ENCODE measurements at places on chromosomes 5 and 9.

DNA sequence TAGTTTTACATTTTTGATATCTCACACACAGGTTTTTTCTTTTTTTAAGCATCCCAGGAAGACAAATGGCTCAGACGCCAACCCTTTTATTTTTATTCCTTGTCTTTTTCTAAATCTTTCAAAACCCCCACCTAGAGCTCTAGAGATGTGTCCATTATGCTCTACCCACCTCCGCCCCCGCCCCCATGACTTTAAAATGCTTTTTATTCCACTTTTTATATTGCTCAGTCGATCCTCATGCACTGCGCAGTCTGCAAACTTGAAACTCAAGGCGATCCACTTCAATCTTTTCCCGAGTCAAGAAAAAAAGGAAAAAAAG, 411 bp upstream of the MAT2B start:
- no peak for DNase-seq

GRCh38 chr5:9888501-9888901, 258.4 kb upstream of the TAS2R1 start:
- no peak for DNase-seq

GRCh38 chr5:6736524-6737042, 23.4 kb downstream of the TENT4A start:
- DNase-seq = no peak

DNA sequence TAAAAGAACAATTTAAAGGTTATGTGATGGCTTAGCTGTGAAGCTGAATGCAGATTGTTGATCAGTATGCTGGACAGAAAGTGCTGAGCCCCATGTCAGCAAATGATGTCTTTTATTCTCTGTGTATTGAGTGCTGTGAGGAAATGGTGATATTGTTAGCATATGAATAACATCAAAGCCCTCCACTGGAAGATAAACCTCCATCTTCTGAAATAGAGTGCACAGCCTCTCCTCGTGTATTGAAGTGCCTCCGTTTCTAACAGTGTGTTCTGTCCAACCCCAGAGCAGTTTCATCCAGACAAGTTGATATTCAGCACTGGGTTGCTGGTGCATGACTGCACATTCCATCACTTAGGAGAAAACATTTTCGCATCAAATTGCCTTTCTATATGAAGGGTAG, 242.9 kb downstream of the CSNK1G3 start:
- no peak for DNase-seq

DNA sequence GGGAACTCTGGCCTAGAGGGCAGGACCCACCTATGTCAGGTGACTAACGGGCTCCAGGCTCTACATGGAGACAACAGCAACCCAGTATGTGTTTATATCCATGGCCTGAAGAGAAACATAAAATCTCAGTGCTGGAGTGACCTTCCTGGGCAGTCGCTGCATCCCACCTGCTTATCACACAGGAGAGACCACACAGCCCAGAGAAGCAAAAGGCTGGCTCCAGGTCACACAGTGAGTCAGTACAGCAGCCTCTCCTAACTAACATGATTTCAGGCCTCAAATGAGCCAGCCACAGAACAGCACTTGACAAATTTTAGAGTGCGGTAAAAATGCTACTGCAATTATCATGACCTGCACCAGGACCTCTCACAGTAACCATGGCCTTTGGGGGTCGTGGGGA, 54.0 kb upstream of the TGFBR1 start:
- DNase-seq = no peak

- DNase-seq = no peak
These were observed 36.1 kb upstream of the MYOT start for GRCh38 chr5:137831526-137831925.

DNA sequence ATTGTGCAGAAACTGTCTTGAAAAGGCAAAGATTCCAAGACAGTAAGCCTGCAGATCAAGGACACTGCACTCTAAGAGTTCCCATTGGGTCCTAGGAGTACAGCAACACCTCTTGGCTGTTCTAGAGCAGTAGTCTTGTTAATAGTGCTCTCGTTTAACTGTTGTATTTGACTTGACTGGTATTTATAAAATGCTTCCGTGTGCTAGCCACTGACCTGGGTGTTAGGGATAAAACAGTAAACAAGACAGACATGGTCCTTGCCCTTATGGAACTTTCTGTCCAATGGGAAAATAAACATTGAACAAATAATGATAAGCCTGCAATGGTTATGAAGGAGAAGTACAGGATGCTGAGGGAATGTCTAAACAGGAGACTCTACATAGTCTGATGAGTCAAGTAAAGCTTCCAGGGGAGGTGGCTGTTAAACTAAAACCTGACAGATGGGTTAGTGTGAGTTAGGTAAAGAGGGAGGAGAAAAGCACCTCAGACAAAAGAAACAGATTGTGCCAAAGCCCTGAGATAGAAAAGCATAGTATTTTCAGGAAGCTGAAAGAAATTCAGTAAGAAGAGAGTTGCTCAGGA, 33.3 kb downstream of the TDRD7 start:
- no peak for DNase-seq

- no peak for DNase-seq
These were observed 447.8 kb downstream of the MTRR start for GRCh38 chr5:8316608-8317280.

DNA sequence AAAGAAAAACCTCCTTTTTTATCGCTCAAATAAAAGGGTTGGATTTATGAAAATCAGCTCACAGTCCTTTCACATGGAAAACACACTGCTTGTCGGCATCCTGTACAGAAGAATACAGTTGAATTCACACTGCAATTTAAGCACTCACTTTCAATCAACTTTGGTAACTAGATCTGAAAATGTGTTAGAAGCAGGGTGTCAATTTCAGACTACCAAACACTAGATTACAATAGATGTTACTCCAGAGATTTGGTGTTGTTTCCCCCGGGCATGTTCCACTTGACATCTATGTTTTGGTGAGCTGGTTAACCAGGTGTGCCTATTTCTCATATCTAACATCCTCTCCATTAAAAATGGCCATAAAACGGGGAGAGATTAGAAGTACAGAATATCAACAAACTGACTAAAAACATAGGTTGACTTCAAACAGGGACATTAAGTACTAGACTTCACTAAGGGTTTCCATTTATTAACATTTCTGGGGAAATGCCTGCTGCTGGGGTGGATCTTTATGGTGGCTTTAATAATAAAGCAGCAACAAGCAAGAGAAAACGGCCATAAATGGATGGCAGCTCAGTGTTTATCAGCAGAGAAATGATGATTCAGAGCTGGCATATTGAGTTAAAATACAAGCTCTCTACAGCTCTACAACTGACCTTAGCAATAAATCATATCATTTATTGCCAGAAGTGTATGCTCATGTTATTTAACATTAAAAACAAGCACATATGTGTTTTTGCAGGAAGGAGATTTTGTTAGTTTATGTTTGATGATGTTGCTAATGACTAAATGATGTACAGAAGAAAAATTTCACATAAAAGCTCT, 158.8 kb downstream of the SLF1 start:
- DNase-seq = no peak

DNA sequence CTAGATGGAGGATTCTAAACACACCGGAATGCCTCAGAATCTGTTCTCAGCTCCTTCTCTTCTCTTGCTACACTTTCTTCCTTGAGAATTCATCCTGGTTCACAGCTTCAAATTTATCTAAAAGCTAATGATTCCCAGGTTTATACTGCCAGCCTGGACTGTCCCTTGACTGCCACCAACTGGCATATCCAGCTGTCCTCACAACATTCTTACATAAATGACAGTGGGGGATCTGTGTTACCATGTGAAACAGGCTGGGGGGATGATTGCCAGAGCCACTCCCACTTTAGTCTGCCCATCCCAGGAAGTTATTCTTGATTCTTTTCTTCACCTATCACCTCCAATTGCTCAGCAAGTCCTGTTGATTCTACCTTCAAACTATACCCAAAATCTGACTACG, 27.2 kb upstream of the ZFR start:
- DNase-seq = no peak

DNA sequence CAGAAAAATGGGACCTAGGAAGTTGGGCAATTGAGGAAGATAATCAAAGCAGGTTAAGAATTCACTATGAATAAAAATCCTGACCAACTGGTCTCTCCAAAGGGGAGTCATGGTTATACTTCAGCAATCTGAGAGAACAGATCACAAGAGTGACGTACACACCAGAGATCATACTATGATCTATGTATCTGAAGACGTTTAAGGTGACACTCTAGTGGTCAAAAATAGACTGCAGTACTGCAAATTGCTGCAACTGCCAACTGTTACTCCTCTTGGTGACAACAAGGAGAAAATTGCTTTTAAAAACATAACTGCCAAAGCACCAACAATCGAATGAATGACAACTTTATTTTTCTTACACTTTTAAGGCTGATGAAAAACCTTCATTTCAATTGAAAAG, 4.9 kb downstream of the AK6 start:
- DNase-seq = no peak

DNA sequence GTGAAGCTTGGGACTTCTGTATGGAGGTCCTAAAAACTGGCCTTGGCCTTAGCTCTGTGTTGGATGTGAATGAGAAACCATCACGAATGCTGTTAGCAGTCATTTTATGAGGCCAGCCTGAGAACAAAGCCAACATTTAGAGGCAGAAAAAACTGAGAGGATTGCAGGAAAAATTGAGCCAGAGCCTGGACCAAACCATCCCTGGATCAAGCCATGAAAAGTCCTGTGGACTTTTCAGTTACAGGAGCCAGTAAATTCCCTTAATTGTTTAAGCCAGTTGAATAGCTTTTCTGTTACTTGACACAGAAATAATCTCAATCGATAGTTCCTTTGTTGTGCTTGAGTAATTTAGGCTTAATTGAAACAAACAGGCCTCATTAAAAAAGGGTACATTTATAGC, 42.6 kb upstream of the SPATA31D4 start:
- DNase-seq = no peak

DNA sequence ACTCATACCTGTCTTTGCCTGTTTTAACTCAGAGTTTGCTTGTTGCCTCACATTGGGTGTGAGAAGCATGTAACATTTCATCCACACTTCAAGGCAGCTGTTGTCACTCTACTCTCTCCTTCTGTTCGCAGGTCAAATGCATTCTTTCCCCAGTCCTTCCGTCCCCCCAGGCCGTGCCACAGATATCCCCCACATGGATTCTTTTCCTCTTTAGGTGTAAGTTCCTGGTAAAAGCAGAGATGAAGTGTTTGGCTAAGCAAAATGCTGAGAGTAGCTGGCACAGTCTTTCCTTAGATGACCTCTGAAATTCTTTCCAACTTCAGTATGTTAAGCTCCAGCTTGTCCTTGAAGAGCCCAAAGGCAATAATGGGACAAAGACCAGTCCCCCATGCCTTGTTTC, 328.2 kb downstream of the SLIT3 start:
- no peak for DNase-seq

- no peak for DNase-seq
These were observed 220.1 kb downstream of the PRR16 start for GRCh38 chr5:120684213-120684612.

GRCh38 chr9:98201102-98201501, 8.7 kb upstream of the CORO2A start:
- no peak for DNase-seq

DNA sequence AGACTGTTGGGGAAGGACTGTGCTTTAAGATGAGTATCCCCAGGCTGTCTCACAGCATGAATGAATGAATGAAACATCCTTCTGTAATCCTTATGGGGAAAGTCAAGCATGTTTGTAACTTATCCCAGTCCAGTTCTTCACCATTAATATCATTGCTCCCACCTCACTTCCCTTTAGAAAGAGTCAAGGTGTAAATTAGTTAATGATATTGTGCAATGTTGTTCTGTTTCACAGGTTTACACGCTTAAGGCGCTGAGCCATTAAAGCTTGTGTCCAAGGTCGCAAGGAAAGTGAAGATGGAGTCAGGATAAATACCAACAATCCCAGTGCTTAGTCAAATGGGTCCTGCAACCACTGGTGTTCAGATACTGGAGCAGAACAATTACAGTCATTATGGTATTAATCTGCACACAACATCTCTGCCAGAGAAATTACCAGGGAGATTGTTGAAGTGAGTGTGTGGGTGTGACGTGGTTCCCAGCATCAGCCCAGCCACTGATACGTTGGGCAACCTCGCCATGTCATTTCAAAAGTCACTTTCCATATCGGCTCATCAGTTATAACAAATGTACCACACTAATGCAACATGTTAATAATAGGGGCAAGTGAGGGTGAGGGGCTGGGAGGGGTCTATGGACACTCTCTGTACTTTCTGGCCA, 1.5 kb upstream of the MYO10 start:
- DNase-seq = no peak

DNA sequence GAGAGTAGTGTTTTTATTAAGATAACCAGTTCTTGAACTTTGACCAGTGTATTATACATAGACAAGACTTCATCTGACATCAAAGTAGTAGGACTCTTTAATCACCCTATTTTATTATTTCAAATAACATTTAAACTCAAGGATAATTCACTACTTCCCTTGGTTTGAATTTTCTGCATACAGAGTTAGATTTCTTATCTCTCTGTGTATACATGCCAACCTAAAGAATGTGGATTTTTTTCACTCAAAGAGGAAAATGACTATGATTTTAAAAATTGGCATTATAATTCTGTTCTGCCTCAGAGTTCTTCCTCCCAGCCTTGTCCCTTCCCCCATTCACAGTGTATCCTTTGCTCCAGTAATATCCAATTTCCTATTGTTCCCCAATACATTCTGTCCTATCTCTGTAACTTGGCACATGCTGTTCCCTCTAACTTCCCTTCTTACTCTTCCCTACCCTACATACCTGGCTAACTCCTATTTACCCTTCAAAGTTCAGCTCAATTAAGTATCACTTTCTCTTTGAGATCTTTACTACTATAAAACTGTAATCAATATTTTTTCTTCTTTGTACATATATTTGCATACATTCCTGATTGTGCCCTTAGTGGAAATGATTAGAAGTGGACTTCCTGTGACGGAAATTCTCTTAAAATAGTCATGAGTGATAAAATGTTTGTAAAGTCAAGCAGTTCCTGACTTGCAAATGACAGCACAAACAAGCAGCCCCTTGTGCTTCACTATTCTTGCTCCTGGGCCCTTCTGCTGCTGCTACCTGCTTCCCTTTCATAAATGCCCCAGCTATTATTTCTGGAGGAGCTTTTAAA, 38.1 kb upstream of the DENND4C start:
- no peak for DNase-seq

DNA sequence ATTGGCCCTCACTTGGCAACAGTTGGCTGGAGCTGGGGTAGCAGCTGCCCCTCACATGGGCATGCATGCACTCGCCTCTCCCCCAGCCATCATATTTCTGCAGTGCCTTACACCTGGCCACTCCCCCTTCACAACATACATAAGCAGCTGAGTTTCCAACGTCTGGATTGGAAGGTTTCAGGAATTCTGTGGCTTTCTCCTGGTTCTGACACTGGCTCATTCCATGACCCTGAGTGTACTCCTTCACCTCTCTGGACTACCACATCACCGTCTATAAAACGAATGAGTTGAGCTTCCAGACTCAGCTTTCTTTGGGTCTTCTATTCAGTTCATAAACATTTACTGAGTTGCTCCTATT, 84.3 kb downstream of the GALNT10 start:
- DNase-seq = no peak

DNA sequence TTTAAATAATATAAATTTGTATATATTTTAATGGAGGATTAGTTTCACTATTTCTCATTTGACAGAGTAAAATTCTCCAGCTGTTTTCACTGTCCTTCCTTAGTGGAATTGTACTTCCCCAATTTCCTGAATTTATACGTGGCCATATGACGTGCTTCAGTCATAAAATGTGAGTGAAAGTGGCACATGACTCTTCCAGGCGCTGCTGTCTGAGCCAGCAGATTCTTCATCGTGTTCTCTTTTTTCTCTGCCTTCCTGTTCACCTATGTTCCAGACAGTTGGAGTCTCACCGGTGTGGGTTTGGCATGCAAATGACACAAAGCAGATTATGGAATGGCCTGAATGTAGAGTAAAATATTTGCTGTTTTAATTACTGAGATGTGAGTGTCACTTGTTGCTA, 684.1 kb downstream of the SEMA5A start:
- DNase-seq = no peak

- DNase-seq = no peak
These were observed 128.4 kb downstream of the PARP8 start for GRCh38 chr5:50794812-50795211.

Data from osteocyte (in vitro differentiated cells).